ENCODE measurements at places on chromosomes 5 and 9.

GRCh38 chr5:137994556-137994955 lies 38.3 kb downstream of the FAM13B start:
- DNase-seq, result no peak

DNA sequence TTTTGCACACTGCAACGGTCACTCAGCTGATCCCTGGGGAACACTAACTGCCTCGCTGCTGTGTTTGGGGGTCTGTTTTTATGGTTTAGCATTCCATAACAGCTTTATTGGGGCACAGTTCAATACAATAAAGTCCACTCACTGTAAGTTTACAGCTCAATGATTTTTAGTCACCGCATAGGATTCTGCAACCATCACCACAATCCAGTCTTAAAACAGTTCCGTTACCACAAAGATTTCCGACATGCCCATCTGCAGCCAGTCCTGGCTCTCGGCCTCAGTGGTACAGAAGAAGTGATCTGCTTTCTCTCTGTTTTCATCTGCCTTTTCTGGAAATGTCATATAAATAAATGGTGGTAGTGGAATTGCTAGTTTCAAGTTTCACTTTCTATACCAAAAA lies 23.6 kb downstream of the OR2V2 start:
- DNase-seq, result no peak

DNA sequence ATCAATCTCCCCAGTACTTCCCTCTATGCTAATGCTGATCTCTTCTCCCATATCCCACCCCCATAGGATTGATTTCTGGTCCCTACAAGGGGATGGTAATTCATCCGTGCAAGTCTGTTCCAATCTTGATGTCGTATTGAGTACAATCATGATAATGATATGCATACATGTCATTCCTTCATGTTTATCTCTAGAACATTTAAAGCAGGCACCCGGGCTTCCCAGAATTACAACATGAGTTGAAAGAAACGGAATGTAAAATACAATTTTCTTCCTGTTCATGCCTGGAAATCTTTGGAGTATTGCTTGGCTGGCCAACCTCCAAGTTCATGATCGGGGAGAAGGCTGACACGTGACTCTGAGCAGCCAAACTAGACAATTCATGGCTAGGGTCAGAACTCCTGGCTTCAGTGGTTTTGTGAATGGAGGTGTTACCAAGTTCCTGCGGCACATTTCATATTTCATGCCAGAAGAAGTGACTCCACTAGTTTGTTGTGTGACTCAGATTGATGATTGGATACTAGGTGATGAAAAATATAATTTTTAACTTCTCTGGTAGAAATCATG lies 66.6 kb downstream of the C9orf152 start:
- DNase-seq, result no peak

DNA sequence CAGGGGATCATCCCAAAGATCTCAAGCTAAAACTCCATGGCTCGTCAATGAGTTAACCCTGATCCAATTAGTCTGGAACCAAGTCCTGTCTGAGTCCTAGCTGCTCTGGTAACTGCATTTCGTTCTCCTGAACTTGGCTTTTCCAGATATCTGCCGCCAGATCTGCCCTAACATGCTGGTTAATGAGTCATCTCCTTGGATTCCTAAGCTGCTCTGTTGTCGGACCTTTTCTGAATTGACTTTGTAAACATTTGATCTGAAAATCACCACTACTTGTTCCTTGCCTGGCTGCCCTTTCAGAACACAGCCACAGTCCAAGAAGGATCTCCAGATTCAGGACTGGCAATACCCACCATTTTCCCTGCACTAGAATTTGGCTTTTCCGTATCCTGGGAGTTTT lies 473.0 kb downstream of the ZSWIM6 start:
- no peak for DNase-seq

- no peak for DNase-seq
These were observed 552.4 kb upstream of the MEF2C start for GRCh38 chr5:89435347-89435746.

DNA sequence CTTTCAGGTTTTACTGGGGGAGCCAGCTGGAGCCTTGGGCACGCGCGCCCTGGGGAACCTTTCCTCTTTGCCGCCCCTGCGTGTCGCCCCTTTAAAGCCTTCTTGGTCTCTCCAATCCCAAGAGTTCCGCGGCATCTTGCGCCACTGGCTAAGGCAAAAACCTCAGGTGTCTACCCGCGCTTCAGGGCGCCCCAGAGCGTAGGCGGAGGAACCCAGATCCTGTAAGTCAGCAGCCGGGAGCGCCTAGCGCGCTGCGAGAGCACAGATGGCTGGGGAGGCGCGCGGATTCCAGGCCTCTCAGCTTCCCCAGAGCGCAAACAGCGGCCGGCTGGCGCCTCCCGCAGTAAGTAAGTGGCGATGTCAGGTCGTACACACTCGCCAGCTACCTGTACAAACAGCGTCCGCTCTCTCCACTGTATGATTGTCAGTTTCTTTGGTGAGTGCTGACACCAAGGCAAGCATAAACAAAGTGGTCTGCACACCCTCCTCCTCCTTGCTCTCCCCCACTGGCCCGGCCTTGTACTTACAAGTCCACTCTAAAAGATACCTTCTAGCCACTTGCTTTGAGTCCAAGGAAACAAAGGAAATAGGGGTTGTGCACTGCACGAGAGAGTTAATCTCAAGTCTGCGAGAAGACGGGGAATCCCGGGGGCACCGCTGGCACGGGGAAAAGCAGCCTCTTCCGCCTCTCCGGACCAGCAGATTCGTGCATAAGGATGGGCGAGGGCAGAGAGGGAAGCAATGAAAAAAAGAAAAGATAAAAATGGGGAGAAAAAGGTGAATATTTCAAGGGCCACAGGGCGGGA lies 2.9 kb downstream of the HTR1A start:
- no peak for DNase-seq

DNA sequence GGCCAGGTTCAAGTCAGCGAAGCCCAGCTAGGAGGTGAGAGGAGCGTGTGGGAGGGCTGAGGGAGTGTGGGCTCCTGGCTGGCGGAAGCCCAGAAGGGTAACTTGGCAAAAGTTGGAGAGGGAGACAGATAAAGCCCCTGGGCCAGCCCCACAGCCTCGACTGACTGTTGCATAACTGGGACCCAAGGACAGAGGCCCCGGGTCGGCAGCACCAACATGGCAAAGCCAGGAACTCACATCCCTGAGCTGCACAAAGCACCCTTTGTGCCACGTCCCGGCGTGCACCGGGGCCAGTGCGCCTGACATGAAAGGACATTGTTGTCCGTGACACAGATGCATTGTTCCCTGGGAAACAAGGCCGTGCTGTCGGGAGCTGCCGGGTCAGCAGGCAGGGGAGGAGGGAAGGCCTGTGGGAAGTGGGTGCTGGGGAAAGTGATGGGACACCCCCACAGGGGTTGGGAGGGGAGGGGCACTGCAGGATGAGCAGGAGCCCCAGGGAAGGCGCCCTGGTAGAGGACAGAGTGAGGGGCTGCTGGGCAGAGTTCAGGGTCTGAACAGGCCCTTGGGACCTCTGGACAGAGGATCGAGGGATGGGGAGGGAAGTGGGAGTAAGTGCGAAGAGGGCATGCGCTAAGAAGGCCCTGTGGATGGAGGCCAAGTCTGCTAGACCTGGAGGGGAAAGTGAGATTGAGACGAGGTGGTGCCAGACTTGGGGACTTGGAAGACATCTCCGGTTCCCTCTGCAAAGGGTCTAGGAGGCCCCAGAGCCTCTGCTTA lies 13.0 kb upstream of the DPM2 start:
- DNase-seq, result no peak

GRCh38 chr9:30103647-30104394 lies 2280.6 kb upstream of the ACO1 start:
- no peak for DNase-seq

- DNase-seq, result no peak
These were observed 5.9 kb downstream of the PDLIM7 start for GRCh38 chr5:177491429-177491945.

DNA sequence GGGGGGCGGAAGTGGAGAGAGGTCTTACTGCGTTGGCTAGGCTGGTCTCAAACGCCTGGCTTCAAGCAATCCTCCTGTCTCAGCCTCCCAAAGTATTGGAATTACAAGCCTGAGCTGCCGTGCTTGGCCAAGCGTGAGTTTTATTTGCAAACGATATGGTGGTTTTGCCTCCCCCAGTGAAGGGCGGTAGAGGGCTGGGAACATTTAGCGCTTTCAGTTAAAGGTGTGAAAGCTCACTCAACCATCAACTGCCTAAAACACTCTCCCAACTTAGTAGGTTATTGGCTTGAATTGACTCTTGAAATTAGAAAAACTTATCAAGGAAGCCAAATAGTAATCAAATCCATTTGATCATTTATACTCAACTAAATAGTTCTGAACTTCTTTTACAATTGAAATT lies 156.3 kb downstream of the ESM1 start:
- DNase-seq, result no peak

DNA sequence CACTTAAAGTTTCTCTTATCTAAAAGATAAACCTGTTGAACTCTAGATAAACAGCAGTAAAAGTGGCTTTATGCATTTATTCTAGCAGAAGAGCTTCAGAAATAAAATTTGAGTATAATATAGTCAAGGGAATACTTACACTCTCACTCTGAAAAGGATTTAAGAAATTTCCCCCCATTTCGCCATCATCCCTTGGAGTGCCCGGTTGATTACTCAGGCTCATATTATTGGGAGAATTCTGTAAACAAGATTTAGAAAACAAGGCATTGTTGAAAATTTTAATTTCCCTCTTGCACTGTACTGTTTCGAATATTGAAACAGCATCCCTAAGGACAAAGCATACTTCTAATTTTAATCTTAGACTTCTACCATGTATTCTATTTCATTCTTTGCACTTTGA lies 34.5 kb upstream of the ACOT12 start:
- DNase-seq, result no peak

DNA sequence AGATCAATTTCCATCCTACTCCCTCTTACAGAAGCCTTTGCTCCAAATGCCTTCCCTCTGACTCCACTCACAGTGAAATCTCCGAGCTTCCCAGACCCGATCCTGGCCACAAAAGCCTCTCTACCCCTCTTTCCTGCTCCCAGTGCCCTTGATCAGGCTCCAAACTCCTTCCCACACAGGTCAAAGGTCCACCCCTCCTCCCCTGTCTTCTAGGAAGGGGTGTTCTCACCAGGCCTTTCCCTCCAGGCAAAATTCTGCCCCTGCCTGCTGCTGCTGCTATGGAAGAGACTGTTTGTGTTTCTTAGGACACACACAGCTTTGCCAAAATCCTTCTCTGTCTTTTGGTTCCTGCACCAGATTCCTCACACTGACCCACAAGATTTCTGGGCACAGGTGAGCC lies 85.8 kb upstream of the ALDH1A1 start:
- no peak for DNase-seq

- DNase-seq, result no peak
These were observed 37.0 kb downstream of the B4GALT1 start for GRCh38 chr9:33129886-33130881.

- no peak for DNase-seq
These were observed 215.5 kb downstream of the FANCC start for GRCh38 chr9:95102001-95102433.

DNA sequence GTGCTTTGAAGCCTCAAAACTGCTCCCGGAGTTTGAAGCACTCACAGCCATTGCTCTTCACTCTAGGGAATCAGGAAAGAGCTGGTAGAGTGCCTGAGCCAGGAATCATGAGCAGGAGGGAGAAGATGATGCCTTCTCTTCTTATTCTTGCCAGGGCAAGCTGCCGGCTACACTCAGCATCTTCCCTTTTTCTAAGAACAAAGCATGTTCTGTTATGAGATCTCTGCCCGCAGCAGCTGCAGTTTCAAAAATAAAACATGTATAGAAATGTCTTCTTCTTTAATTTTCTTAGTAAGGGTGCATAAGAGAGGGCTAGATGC lies 57.9 kb upstream of the RICTOR start:
- DNase-seq, result no peak

Data from stimulated activated CD4-positive, alpha-beta T cell treated with anti-CD3 and anti-CD28 coated beads, Interleukin-15, amount 100 ng/mL, for 1 hour (primary cell).